ENCODE measurements at places on chromosomes 1 and 21.

DNA sequence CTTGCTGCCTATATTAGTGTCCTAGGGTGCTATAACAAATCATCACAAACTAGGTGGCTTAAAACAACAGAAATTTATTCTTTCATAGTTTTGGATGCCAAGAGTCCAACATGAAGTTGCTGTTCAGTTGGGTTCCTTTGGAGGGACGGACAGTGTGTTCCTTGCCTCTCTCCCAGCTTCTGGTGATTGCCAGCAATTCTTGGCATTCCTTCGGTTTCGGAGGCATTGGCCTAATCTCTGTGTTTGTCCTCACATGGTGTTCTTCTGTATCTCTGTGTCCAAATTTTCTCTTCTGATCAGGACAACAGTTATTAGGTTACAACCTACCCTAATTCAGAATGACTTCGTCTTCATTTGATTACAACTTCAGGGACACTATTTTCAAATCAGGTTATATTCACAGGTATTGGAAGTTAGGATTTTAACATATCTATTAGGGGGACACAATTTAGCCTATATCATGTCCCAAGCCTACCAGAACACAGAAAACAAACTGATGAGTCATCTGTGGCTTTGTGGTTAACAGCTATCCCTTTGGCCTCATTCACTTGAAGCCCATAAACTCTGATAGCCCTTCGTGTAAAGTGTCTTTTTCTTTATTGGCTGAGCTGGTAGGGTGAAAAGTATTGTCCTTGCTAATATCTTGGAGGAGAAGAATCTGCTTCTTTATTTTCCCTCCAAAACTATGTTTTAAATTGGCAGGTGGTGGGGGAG, 83.2 kb upstream of the PAPPA2 start:
- no peak for DNase-seq

- no peak for DNase-seq
Observed at GRCh38 chr1:23384312-23385058, 14.8 kb upstream of the ZNF436 start.

DNA sequence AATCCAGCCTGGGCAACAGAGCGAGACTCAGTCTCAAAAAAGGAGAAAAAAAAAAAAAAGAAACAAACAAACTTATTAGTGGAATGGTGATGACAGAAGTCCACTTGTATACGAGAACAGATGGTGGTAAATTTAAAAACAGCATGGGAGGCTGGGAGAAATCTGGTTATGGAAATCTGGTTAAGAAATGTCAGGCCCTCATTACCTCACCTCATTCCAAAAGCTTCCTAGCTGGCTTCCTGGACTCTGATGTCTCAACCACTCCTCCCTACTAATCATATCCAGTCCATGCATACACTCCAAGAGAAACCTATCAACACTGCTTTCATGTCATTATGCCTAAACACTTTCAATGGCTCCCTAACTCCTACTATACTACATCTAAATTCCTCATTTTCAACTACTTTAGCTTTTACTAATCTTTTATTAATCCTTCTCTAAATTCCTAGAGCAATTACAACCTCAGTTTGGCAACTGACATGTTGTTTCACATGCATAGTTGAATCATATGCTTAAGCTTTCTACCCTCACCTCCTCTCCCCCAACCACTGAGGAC, 52.9 kb downstream of the FOXJ3 start:
- DNase-seq = no peak

- no peak for DNase-seq
Observed at GRCh38 chr1:41410462-41410861, 49.2 kb downstream of the FOXO6 start.

DNA sequence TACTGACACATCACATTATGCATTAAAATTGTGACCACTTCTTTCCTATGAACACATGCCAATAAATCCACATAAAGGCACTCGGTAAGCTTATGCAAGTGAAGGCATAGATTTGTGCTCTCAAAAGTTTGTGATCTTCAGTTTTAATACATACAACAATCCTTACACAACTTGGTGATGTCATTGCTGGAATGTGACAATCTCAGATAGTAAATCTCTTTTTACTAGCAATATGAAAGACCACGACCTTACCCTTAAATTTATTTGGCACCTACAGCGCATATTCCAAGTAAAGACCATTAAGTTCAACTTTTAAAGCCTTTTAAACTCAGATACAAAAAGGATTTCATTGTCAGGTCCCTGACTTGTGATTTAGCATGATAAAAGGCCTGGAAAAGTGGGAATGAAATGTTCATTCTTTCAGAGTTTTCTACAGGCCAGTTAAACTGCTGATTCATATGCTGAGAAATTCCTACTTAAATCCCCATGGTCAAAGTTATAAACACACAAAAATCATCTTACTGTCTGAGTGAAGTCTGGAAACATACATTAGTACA, 157.4 kb downstream of the SIPA1L2 start:
- DNase-seq = no peak

DNA sequence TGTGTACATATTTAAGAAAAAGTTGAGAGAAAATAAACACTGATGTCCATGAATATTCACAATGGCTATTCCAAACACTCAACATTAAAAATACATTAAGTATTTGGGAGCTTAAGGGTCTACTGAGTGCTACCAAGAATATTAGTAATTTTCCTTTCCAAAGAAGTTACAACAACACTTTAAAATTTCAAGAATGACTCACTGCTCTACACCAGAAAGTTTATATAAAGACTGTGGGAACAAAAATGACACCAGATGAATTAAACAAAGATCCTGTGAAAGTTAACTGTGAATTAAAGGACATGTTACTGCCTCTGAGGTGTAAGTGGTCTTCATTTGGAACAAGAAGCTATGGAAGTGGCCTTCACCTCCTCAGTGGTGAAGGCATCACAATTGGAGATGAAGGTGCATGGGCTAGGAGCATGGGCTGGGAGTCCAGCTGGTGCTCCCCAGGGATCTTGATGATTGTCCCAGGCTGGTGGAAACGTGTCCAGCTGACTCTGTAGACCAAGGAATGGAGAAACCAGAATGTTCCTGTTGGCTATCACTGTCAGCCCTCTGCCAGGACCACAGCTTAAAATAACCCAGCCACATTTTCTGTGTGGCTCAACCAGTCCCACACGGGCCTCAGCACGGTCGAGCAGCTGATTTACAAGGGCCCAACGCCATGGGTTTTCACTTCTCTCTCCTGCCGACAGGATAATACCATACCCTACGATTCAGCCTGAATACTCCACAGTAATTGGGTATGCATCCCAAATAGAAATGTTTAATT, 28.8 kb downstream of the TAF5L start:
- DNase-seq = no peak

- peak; percentile 9 for DNase-seq
Observed at GRCh38 chr1:93814059-93814794, 64.8 kb downstream of the DNTTIP2 start.

- no peak for DNase-seq
Observed at GRCh38 chr1:2431518-2431917, 19.2 kb upstream of the PEX10 start.

GRCh38 chr1:214247501-214248041, 33.4 kb upstream of the SMYD2 start:
- no peak for DNase-seq

DNA sequence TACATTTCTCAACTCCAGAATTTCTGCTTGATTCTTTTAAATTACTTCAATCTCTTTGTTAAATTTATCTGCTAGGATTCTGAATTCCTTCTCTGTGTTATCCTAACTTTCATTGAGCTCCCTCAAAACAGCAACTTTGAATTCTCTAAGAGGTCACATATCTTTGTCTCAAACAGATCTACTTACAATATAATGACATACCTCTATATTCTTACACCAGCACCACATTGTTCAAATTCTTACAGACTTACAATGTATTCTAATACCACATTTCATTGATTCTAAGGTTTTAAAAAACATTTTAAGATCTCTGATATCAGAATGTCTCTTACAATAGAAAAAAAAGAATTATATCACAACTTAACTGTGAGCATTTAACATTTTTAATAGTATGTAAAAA, 77.4 kb downstream of the DIRAS3 start:
- DNase-seq = no peak

GRCh38 chr1:183630748-183631147, 4.8 kb downstream of the ARPC5 start:
- DNase-seq = no peak

- DNase-seq = no peak
Observed at GRCh38 chr1:97271916-97272788, 550.6 kb downstream of the PTBP2 start.
